ENCODE measurements at places on chromosomes 13 and 19.

GRCh38 chr13:30615481-30615865 lies 2.2 kb upstream of the USPL1 start:
- DNase-seq: no peak

- no peak for DNase-seq
Measured at GRCh38 chr13:98619556-98619955, 42.6 kb upstream of the STK24 start.

- DNase-seq: no peak
Measured at GRCh38 chr19:4130744-4131438, 7.0 kb upstream of the MAP2K2 start.

DNA sequence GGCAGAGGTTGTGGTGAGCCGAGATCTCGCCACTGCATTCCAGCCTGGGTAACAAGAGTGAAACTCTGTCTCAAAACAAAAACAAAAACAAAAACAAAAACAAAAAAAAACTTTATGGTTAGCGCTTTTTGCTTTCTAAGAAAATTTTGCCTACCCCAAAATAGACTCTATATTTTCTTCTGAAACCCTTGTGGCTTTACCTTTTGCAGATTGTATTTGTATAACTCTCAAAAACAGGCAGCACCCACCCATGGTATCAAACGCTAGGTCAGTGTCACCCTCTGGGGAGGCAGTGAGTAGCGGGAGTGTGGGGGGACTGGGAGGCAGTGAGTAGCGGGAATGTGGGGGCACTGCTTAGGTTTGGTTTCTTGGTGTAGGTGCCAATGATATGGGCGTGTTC lies 7.5 kb upstream of the SLC39A3 start:
- DNase-seq: no peak

GRCh38 chr13:32682740-32683139 lies 96.5 kb downstream of the PDS5B start:
- DNase-seq: no peak

DNA sequence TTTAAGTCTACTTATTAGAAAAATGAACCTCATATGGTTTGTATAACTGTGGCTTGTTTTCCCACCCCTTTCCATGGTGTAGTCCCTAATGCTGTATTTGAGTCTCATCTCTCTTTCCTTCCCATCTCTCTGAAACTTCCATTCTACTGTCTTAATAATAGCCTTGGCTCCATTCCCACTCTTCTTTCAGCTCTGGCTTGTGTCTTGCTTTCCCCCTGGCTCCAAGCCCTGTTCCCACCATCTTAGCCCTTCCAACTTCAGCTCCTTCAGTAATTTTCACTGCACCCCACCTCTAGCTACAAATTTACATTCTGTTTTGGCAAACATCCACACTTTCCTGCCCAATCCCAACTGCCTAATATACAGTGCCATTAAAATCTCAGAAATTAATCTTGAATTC lies 137.5 kb downstream of the SLITRK6 start:
- no peak for DNase-seq

GRCh38 chr13:76175961-76176725 lies 540.0 kb downstream of the LMO7 start:
- no peak for DNase-seq

DNA sequence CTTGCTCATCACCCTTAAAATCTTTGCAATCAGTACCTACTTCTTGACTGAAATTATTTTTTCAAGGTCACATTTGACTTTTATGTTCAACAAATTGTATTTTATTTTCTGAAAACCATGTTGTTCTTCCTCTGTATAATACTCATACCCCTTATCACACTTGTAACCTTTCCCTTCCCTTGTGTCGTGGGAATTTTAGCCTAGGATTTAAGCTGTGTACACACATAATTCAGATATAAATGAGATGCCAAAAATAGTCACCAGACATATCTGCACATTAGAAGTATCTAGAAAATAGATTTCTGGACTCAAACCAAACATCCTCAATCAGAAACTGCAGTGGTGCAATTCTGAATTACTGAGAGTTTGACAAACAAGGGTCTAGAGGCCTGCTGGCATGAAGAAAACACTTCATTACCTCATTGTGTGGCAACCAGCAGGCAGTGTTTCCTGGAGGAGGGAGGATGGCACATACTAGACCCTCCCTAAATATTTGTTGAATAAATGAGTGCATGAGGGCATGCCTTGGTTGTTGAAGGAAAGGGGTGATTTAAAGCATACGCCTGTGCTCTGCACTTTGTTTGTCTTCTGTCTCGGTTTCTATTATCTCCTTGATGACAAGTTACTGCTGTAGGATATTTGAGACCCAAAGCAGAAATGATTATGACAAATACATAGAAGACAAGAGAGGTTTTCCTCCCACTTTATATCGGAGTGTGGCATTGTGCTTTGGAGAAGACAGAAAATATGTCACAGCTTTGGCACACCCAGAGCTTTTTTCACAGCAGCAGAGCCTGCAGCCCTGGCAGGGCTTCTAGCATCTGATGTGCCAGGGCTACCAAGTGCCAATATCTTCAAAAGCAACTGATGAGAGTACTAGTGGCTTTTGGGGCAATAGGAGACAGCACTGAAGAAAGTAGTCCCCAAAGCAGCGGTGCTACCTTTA lies 881.1 kb downstream of the PCDH9 start:
- DNase-seq: no peak

GRCh38 chr13:110158226-110158625 lies 148.7 kb downstream of the COL4A1 start:
- no peak for DNase-seq

DNA sequence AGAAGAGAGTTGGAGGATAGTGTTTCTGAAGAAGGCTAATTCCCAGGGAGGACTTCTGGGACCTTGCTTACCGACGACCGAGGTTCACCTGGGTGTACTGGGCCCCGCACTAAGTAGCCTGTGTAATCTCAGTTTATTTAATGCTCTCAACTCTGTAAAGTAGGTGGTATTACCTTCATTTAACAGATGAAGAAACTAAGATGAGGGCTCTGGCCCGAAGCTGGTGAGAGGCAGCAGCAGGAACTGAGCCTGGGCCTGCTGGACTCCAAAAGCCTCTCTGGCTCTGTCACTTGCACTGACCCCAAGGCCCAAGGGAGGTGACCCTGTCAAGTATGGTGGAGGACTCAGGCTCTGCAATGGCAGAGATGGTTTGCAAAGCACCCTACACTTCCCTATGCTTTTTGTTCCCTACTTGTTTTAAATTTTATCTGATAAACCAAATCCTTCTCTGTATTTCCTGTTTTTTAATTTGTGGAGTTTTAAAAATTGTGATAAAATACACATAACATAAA lies 50.6 kb downstream of the GGACT start:
- DNase-seq: no peak

DNA sequence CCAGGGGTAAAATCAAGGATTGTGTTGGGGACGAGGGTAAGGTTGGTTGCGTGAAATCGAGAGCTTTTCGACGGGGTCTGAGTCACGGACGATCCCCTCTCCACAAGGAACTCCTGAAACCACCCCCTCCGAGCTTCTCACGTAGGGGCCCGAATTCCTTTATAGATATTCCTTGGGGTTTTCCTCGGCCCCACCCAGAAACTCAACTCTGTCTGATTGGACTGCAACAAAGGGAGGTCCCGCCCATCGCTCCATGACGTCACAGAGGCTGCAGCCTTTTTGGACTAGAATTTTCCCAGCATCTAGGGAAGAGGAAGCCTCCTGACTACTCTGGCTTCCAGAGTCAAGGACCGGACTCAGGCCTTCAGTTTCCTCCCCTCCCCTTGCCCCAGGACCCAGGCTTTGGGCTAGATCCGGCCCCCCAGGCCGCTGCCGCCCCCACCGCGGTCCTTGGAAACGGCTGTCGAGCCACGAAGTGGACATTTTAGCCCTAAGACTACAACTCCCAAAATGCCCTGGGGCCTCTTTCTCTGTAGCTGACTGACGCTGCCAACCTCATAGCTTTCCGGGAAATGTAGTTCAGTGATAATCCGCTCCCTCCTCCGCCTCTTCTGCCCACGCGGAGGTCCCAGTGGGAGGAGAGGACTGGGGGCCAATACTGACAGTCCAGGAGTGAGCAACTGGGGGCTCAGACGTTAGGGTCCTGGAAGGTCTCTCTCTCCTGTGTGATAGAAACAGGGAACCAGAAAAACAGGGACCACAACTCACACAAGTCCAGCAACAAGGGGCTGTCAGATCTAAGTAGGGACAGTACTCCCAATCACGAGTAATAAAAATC lies at the start of gene IZUMO1:
IZUMO1 (minus strand) TSS at position 172 of the 838 bp plus-strand sequence. CDS start 1,050 bp downstream, outside the sequence.
- peak; percentile 15 for DNase-seq

- DNase-seq: peak; percentile 52
Measured at GRCh38 chr13:41411522-41411921, 45.8 kb upstream of the RGCC start.

GRCh38 chr19:2266183-2266993 lies 10.2 kb upstream of the JSRP1 start:
- no peak for DNase-seq

DNA sequence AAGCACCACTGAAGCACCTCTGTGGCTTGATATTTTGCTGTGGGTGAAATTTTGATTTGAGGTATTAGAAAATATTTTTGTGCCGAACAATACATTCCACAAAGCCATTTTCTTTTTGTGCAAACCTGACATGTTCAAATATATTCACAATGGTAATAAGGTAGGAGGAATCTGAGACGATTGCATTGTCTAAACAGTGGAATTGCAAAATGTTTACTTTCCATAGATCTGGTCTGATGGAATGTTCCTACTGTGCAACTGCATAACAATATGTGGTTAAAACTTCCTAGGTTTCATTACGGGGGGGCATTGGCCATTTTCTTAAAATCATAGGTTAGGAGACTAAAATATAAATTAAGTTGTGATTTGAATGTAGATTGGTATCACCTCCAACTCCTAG lies 42.7 kb upstream of the AKAP11 start:
- no peak for DNase-seq

DNA sequence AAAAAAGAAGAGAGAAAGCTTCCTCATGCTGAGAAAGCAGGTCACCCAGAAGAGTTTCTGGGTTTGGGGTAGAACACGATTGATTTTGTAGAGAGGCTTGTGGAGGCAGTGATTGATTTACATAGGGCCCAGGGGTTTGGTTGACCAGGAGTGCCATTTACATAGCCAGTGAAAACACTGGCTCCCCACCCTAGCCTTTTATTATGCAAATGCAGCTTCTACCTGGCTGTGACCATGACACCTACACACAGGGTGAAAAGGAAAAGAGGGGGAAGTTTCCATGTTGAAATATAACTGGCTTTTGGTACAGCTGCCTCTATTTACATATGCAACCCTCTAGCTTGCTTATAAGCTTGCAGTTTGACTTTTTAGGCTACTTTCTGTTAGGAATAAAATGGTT lies 62.0 kb downstream of the ZNF100 start:
- no peak for DNase-seq

DNA sequence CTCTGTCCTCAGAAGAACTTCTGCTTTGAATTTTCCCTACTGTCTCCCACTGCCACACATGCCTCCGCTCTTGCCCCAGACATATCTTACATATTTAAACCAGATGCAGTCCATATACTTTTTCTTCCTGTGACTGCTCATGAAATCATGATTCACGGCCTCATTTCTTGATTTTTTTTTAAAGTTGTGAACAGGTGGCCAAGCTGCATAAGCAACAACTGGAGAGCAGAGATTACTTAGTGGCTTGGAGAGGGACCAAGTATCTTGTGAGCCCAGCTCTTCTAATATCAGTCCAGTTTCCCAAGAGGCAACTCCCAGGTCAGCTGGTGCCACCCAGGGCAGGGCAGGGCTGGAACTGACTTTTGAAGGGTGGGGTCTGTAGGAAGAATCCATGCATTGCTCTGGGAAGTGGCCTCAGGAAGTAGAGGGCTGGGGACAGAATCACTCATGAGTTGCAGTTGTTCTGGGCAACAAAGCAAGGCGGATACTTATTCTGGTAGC lies 152.4 kb downstream of the LMO7 start:
- no peak for DNase-seq

DNA sequence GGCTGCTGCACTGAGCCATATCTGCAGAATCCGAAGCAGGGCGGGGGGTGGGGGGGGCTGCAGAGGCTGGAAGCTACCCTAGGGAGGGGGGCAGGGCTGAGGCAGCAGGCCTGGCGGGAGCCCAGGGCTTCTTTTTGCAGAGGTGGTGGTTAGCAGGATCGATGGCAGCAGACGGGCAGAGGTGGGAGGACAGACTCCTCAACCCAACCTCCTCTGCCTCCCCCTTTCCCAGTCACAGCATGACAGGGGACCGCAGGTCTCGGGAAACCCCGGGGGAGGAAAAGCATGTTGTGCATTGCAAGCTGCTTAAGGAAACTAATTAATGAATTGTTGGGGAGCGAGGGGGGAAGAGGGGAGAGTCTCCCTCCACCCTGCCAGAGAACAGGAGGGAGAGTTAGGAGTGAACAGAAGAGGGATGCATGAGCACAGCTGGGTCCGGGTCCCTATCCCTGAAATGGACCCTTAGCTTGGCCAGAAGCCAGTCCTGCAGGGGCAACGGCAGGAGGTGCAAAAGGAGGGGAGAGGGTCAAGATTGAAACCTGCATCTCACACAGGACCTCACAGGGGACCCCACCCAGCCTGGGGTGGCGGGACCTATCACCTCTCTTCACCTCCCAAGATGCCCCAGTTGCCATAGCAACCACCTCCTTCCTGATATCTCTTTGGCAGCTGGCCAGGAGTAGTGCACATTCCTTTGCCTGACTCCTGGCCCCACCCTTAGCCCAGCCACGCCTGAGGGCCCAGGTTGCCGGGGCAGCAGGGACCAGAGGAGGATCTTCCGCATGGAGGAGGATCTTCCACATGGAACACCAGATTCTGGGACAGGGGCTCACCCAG lies 1.8 kb downstream of the FXYD7 start:
- no peak for DNase-seq

GRCh38 chr13:57933606-57934005 lies 302.1 kb downstream of the PCDH17 start:
- DNase-seq: no peak

GRCh38 chr13:99433543-99434075 lies 67.7 kb upstream of the TM9SF2 start:
- DNase-seq: no peak

DNA sequence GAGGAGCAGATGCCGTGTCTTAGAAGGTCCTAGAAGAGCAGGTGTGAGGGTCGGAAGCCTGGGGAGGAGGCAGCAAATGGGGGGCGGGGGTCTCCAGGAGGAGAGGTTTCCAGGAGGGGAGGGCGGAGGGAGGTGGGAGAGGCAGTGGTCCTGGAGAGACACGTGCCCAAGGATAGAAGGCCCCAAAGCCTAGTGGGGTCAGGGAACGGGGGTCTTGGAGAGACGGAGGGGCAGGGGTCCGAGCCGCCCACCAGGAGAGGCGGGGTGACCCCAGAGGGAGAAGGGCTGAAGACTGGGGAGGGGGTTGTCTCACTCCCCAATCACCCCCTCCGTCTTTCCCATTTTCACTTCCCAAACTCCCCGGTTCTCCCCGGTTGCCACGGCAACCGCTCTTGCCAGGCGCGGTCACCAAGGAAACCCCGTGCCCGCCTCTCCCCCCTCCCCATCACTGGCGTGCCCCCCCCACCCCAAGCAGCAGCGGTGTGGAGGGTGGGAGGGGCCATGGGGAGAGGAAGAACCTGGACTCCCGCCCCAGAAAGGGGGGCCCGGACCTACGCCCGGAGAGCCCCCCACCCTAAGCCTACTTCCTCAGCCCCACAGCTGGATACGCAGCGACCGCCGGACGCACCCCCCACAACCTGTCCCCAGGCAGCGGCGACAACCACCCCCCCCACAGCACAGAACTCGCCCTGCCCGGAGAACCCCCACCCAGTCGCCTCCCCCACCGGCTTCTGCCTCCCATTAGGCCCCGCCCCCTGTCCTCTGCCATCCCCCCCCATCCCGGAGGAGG lies 988 bp downstream of the LRRC4B start:
- no peak for DNase-seq
